ENCODE measurements at places on chromosomes 6 and 20. TPM values are rescaled to one million over a fixed set of nuclear protein-coding genes. Genes with fewer than 3 reads are reported as not detected.

The ACSS1 gene
- 15.7 TPM for total RNA-seq

The OR2H1 gene
- total RNA-seq, result not detected

The NRSN1 gene
- total RNA-seq, result not detected

The TSHZ2 gene
- total RNA-seq, result not detected

The VNN1 gene
- 0.15 TPM for total RNA-seq

The DEFB129 gene
- not detected for total RNA-seq

The NPBWR2 gene
- not detected for total RNA-seq

The DZANK1 gene
- 2.5 TPM for total RNA-seq

The RHAG gene
- not detected for total RNA-seq

The MOXD1 gene
- total RNA-seq, result 1.7 TPM

The CLPSL2 gene
- total RNA-seq, result 1.0 TPM

The CD93 gene
- not detected for total RNA-seq

The SRSF12 gene
- total RNA-seq, result 2.0 TPM

The CLVS2 gene
- total RNA-seq, result 0.25 TPM

The TFAP2D gene
- not detected for total RNA-seq

The MCHR2 gene
- total RNA-seq, result not detected

The KCNS1 gene
- total RNA-seq, result not detected

The TRERF1 gene
- total RNA-seq, result 7.9 TPM

The FKBP1C gene
- total RNA-seq, result 1.8 TPM

The SSR1 gene
- 70.1 TPM for total RNA-seq

The TREML2 gene
- not detected for total RNA-seq

The WFDC2 gene
- total RNA-seq, result not detected

The PGC gene
- not detected for total RNA-seq

The PARD6B gene
- total RNA-seq, result 3.1 TPM
